IPS-NIHi11 (cell line): ENCODE measurements at places on chromosomes 5 and 9.

DNA sequence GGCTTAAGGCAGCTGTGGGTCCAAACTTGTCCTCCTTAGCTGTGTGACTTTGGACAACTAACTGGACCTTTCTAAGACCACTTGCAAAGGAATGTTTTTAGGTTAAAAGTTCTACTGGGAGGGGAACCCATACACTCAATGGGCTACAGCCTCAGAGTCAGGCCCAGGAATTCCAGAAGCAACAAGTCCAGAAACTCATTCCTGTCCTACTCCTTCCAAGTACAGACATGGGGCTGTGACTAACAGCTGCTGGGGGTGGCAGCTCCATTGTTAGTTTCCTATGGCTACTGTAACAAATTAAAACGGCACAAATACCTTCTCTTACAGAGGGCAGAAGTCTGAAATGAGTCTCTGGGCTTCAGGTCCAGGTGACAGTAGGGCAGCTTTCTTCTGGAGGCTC is 12.4 kb upstream of the AKNA start:
- no peak for DNase-seq

DNA sequence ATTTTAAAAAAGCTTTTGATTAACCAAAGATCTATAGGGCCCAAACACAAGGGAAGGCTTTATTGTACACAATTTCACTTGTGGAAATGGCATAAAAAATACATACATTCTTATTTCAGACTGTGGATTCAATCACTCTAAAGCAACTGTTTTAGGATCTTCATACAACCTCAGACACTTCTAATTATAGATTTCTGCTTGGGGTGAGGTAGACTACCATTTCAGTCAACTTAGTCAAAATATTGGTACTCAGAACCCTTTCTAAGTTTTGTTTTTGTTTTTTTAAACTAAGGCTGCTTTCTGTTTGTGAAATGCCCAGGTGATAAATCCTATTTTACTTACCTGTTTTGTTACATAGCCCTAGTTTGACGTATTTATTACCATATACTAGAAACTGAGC is 284.5 kb upstream of the RASA1 start:
- DNase-seq: no peak

GRCh38 chr5:52043543-52043942 is 660.3 kb downstream of the ISL1 start:
- peak; percentile 22 for DNase-seq

- peak; percentile 58 for DNase-seq
Observed at GRCh38 chr5:157269165-157269671, 3.3 kb downstream of the CYFIP2 start.

GRCh38 chr9:135473972-135474543 is 5.5 kb upstream of the PPP1R26 start:
- DNase-seq: no peak

DNA sequence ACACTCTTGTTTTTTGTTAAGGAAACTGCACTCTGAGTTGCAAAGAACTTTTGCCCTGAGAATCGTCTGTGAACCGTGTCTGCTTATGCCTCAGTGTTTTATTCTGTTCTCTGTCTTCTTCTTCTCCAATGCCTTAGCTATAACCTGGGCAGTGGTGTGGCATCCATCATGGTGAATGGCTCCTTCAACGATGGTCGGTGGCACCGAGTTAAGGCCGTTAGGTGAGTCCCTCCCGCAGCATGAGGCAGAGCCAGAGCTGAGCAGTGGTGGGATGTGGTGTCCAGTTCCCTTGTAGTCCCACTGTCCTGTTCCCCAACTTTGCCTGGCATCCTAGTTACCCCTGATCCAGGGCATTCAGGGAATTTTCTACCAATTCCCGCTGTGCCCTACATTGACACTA is 98.3 kb downstream of the LIFR start:
- DNase-seq: no peak

GRCh38 chr5:126961128-126961527 is 69.2 kb downstream of the MARCHF3 start:
- no peak for DNase-seq

GRCh38 chr9:132744881-132745755 is 74.9 kb downstream of the GTF3C4 start:
- DNase-seq: peak; percentile 51
